ENCODE measurements at places on chromosomes 2 and 18.

DNA sequence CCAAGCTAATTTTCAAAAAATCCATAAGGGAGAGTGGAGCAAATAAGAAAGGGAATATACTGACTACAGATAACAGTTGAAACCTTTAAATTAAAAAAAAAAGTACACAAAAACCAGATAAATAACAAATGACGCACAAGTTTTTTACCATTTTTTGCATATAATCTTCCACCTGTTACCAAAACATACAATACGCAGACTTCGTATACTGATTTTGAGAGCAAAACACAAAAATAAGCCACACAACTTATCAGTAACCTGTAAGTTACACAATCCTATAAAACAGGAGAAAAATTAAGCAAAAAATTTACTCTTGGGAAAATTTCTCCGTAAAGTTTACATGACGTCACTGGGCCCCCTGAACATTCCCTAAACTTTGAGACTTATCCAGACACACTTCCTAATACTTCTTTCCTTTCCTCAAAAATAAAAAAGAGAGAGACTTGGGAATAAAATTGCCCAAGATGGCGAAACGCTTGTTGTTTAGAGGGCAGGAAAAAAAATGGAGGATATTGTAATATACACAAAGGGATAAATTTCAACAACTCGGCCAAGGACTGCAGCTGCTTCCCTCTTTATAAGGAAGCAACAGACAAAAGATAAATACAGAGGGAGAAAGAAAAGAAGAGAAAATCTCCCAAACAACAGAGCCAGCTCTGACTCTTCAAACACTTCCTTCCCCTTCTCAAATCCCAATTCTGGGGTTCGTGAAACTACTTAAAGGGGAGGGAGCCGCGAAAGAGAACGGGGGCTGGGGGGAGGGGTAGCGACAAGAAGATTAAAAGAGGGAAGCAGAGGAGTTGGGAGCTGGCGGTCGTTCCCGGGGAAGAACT is 1.6 kb downstream of the BAZ2B start:
- DNase-seq, result no peak

- DNase-seq, result no peak
Measured at GRCh38 chr2:126777620-126777978, 121.1 kb upstream of the TEX51 start.

DNA sequence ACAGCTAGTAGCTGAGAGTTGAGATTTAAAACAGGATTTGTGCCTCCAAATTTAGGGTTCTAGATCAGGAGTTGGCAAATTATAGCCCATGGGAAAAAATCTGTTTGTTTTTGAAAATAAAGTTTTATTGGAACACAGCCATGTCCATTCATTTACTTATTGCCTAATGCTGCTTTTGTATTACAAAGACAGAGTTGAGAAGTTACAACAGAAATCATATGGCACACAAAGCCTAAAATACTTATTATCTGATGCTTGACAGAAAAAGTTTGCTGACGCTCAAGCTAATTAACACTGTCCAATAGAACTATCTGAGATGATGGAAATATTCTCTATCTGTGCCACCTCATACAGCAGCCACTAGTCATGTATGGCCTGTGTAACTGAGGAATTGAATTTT is 229.1 kb upstream of the RASGRP3 start:
- DNase-seq, result no peak

- DNase-seq, result no peak
Measured at GRCh38 chr2:238187618-238188548, 15.6 kb downstream of the ILKAP start.

Data from stimulated activated naive CD4-positive, alpha-beta T cell (primary cell).